ENCODE measurements at places on chromosomes 5 and 9. TPM values are rescaled to one million over a fixed set of nuclear protein-coding genes. Genes with fewer than 3 reads are reported as not detected.

The IL31RA gene
- not detected for total RNA-seq

The NRG2 gene
- total RNA-seq, result 0.06 TPM

The NDST1 gene
- 73.9 TPM for total RNA-seq

The LEAP2 gene
- 2.9 TPM for total RNA-seq

DNA sequence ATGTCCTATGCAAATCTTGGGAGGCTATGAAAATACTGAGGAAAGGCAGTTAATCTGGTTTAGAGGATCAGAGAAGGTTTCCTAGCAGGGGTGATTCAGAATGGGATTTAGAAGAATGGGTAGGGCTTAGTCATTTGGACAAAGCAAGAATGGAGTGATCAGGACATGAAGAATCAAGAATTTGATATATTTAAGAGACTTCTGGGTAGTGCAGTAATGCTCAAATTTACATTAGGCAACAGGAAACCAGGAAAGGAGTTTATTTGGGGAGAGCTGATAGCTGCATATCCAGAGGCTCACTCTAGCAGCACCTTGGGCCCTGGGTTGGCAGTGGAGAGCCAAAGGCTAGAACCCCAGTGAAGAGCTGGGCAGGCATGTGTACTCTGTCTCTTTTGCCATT lies 78.9 kb upstream of the PAPPA start:
- no peak for DNase-seq

- no peak for DNase-seq
These were observed 69.2 kb downstream of the SH3PXD2B start for GRCh38 chr5:172385010-172385563.

- DNase-seq, result no peak
These were observed 45.7 kb downstream of the SH3GL2 start for GRCh38 chr9:17624571-17624970.

DNA sequence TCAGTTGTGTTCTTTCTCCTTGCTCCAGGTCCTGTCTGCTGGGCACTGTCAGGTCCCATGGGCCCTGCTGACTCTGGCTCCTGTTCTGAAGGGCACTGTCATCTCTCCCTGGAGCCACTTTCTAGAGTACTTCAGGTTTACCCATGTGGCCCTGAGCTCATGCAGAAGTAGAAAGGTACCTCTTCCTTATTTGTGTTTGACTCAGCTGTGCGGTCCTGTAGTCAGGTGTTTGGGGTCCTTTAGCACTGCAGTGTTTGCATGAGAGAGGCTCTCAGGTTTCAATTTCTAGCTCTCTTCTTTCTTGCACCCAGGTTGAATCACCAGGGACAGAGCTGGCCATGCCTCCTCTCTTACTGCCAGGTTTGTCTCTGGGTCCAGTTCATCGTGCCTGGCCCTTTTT lies 71.5 kb downstream of the HSPA4 start:
- DNase-seq, result no peak

DNA sequence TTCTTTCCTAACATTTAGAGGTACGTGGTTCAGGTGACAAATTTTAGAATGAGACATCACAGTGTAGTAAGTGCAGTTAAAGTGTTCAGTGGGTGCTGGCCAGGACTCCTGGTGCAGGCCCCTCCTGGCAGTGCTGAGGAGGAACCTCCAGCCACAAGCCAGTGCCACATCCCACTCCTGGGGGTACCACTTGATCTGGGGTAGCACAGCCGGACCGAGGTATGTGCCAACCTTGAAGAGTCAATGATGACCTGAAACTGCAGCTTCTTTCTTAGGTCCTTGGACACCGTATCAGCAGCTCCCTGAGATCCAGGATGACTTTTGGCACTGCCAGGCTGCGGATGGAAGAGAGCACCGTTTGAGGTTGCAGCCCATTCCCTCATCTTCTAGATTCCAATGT lies 310.4 kb upstream of the IRX4 start:
- no peak for DNase-seq

DNA sequence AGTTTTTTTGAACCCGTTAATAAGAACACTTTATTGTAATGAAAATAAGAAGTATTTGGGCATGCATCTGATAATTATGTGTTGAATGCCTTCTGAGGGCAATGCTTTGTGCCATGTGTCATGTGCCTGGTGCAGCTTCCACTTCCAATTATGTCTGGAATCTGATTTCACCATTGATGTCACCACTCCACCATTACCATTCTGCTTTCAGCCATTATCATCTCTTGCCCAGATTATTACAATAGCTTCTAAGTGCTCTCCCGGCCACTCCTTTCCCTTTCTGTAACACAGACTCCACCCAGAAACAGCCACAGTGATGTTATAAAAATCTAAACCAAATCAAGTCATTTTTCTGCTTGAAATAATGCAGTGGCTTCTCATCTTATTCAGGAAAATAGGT lies 171.7 kb downstream of the C9orf152 start:
- no peak for DNase-seq

DNA sequence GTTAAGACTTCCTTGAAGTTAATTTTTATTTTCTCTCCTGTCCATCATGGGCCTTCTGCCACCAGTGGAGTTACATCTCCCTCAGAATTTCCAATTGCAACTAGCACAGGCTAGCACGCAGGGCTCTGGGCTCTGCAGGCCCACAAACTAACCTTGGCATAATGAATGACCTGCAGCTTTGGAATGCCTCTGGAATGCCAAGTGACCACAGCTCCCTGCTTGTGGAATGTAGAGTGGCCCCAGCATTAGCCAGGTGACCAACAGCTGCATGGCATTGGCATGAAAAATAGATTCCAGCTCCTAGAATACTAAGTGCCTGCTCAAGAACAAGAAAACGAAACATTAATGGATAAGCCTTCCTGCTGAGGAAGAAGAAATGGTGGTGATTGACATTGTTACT lies 726.1 kb downstream of the BRINP1 start:
- DNase-seq, result no peak
